ENCODE measurements at places on chromosomes 16 and 17.
A peak's percentile ranks its signal among the peaks of the same experiment; 100 is the strongest.

- DNase-seq, result no peak
These were observed 15.8 kb downstream of the SLX4 start for GRCh38 chr16:3595521-3596021.

- DNase-seq, result no peak
These were observed 9.7 kb downstream of the MPRIP start for GRCh38 chr17:17051791-17052461.

DNA sequence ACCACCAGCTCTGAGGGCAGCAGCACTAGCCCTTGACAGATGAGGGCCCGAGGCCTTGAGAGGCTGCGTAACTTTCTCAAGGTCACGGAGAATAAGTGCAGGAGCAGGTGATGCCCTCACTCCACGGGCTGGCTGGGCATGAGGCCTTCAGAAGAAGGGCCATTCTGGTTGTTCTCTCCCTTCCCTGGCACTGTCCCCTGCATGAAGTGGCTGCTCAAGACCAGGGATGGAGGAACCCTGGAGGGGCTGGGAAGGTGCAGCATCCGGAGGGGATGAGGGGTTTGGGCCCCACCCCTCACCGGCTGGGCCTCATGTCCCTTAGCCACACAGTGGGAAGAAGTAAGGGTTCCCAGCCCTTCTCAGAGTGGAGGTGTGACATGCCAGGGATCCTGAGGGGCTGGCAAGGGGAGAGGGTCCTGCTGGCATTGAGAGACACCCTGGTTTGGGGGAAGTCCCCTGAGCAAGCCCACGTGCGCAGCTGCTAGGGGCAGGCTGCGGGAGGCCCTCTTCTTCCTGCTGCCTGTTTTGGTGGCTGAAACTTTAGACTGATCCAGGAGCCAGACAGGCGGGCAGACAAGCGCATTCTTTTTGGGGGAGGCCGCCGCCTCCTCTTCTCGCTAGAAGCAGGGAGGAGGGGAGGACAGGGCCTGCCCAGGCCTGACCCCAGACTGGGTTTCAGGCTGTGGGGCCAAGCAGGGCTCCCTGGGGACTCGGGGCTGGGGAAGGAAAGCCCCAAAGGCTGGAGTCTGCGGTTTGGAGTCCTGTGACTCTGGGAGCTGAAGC lies 74.0 kb downstream of the N4BP1 start:
- DNase-seq, result no peak

DNA sequence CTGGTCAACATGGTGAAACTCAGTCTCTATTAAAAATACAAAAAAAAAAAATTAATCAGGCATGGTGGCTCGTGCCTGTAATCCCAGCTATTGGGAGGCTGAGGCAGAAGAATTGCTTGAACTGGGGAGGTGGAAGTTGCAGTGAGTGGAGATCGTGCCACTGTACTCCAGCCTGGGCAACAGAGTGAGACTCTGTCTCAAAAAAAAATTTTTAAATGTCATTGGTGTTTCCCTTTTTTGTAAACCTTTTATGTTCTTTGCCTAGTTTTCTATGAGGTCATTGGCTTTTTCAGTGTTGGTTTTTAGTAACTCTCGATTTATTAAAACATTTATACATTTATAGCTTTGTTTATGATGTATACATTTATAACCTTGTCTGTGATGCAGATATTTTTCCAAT lies 18.2 kb downstream of the NLRC5 start:
- DNase-seq, result no peak

DNA sequence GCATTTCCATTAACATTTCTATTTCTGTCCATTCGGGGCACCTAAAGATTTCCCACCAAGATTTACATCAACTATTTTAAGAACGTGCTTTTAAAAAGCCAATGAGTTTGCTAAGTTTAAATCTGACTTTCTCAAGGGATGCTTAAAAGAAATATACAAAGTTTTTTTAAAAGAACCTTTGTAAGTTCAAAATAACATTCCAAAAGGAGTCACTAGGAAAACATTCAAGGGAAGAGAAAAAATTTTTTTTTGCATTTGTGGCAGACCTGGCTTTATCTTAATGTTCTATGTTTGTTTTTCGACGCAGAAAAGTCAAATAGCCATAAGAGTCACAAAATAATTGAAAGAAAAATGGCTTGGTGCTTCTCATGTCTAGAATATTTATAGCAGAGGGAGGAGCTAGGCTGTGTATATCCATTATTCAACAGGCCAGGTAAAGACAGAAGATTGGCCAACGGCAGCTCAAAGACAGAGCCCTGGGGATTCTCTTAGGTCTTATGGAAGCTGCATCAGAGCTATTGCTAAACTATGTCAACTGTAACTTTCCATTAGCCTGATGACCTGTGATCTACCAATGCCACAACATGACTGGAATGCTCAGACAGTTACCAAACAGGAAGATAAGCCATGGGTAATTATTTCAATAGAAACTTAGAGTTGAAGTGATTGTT lies 37.8 kb upstream of the MYOCD start:
- DNase-seq, result no peak

DNA sequence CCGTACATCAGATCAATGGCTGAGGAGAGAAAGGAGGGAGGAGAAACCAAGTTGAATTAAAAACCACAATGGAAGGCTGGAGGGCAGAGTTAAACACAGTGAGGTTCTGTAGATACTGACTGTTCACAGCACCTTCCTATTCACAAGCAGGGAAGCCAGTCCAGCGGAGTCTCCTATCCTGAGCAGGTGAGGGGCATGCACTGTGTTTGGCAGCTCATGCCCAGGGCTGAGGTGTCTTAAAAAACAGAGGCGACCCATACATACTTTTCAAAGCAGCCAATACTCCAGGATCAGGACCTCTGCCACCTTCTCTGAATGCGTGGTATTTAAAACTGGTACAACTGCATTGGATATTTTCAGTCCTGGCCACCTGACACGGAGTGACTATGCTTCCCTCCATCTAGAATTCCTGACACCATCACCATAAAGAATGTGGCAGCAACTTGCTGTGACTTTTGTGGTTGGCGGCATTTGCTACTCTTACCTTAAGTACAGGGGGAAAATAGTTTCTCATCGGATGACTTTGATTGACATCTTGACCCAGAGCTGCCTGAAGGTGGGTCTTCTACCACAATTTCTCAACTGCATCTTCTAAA lies 21.5 kb downstream of the USP22 start:
- no peak for DNase-seq

DNA sequence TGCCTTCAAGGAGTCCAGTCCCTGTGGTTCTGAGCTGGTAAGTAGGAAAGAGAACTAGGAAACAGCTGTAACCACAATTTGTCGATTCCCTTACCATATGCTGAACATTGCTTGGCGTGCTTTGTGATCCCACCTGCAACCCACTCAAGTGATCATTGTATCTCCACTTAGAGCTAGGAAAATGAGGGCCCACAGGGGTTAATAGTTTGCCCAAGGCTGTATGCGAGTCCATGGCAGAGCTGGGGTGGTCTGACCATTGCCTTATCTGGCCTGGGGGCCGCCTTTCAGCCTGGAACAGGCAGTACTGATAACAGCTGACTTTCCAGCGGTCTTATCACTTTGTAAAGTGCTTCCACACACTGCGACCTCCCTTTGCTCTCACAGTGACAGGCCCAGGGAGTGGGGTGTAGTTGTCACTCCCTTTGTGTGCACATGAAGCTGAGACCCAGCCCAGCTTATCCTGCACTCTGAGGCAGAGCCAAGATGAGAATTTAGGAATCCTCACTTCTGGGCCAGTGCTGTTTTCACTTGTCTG lies 9.8 kb downstream of the MYL4 start:
- DNase-seq, result peak; percentile 92

GRCh38 chr16:1613728-1614455 lies 1.7 kb downstream of the CRAMP1 start:
- peak; percentile 15 for DNase-seq

DNA sequence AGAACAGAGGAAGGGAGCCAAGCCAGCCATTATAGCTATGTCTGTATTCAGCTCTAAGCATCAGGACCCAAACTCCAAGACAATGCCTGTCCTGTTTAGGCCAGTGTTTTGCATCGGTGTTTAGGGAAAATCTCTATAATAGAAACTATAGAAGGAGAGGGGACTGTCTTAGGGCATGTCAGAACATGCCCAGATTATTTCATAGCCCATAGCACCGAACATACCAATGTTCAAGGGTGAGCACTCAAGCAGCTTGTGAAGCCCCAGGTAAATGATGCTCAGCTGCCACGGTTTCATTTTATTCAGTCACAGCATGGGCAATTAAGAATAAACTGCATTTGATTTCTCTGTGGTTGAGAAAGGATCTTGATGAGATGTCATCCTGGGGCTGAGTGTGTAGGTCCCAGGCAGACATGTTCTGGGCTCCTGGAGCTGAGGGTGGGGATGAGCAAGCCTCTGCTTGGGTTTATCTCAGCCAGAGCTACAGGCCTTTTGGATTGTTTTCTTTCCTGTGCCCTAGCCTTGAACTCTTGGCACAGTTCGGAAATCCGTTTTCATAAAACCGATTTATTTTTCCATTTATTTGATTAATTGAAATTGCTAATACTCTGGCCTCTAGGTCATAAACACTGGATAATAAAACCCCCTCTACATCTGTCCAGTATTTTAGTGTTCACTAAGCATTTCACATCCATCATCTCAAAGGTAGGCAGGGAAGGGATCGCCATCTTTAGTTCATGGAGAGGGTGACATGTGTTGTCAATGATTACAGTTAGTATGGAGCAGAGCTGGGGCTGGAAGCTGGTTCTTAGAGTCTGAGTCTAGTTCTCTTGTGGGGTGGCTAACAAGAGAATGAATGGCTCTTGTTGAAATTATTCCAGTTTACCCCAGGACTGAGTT lies 290.7 kb upstream of the ASIC2 start:
- no peak for DNase-seq

- DNase-seq, result no peak
These were observed 10.6 kb downstream of the ADCY7 start for GRCh38 chr16:50276801-50277555.

- no peak for DNase-seq
These were observed 7.9 kb downstream of the FUS start for GRCh38 chr16:31187808-31188189.

DNA sequence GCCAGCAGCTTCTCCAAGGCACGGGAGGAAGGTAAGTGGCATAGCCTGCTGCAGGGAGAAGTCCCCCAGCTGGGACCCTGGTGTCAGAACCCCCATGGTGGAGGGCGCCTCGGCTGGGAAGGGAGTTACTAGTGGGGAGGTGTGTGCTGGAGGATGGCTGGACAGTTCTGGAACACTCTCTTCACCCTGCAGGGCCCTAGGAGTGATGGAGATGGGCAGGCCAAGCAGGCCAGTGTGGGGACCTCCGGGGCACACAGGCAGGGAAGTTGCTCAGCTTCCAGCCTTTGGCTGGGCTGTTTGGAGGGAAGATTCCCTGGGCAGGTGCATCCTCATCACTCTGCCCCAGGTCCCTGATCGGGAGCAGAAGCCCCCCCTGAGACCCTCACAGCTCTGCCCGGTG lies 696 bp downstream of the C17orf99 start:
- no peak for DNase-seq

DNA sequence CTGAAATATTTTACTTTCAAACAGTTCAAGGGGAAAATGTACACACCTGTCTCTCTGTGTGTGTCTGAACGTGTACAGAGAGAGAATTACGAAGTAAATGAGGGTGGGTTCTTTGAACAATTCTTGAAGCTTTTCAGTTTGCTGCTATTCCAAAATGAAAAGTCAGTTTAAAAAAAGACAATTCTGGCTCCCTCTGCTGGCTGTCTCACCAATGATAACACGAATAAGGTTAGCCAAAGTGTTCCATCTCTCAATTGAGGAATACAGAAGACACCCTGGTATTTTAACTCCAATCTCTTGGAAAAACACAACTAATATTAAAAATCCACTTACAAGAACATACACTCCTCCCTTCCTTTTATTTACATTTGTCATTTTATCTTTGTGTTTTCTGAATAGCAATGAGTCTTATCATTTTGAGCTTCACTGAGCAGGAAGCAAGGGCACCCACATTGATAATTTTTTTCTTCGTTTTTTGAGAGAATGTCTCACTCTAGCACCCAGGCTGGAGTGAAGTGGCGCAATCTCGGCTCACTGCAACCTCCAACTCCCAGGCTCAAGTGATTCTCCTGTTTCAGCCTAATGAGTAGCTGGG lies 20.5 kb downstream of the EFTUD2 start:
- DNase-seq, result peak; percentile 62

- DNase-seq, result no peak
These were observed 13.8 kb upstream of the WFIKKN1 start for GRCh38 chr16:616733-617586.

DNA sequence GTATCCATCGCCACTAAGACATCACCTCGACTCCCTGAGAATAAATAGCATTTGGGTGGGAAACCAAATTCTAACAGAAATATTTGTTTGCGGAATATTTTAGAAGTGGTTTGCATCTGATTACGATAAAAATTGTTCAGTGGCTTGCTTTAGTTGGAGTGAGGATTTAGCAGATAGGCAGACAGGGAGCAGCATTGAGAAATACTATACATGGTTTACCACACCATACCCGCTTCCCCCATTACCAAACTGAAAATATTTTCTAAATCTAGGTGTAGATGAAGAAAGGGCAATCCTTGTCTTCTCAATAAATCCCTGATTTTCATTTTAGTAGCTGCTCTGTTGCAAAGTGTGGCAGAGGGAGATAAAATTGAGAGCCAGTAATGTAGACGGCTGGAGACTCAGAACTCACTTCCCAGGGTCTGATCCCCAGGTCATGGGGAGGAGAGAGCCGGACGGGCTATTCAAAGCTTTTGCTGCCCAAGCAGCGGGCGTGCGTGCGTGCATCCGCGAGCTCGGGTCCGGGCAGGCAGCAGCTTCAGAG lies 808 bp upstream of the BAHCC1 start:
- no peak for DNase-seq

DNA sequence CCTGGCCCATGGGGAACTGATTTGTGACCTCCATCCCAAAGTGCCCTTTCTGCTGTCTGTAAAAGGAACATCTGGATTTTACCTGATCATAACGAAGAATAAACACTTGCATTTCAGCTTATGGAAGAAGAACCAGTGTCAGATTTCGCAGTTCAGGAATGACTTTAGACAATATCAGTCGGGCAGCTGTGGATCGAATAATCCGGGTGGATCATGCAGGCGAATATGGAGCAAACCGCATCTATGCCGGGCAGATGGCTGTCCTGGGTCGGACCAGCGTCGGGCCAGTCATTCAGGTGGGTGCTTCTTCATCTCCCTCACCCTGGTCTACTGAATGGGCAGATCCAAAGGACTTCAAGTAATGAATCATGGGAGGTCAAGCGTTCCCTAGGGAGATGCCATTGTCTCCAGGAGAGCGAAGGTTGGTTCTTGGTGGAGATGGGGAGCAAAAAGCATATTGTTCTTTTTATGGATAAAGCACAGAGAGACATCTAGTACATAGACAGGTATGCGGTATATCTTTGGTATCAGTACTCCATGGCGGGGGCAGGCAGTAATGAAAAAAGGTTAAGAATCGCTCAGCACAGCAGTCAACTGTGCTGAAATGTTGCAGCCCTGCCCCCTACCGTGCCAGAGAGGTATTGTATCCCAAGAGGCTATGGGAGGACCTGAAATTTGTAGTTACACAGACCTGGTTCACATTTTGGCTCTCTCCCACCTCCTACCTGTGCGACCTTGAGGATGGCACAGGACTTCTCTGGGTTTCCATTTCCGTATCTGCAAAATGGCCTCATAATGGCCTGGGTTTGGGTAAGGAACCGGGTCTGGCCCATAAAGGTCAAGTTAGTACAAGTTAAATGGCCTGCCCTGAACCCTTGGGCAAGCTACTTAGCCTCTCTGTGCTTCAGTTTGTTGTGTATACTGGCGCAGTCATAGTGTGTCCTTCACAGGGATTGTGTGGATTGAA lies 4.7 kb downstream of the COQ7 start:
- DNase-seq, result peak; percentile 71
